ENCODE measurements at places on chromosomes 6 and 20. TPM values are rescaled to one million over a fixed set of nuclear protein-coding genes. Genes with fewer than 3 reads are reported as not detected.

The SESN1 gene
- total RNA-seq, result 25.3 TPM

The OVOL2 gene
- total RNA-seq, result 8.8 TPM

The SIRPB1 gene
- not detected for total RNA-seq

DNA sequence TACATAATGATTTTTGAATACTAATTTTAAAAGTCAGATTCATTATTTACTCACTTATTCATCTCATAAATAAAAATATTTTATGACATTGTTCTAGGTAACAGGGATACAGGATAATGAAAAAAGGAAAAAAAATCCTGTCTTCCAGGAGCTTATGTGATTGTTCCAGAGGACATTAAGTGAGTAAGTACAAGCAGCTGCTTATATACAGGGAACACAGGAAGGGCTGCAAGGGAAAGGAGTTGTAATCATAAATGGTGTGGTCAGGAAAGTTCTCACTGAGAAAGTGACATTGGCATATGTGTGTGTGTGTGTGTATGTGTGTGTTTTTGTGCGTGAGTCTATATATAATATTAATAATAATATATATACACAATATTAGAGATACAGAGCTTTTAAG is 121.8 kb downstream of the HAO1 start:
- H3K27ac ChIP-seq, result no peak overlapping the region
- H3K36me3 ChIP-seq, result no peaks in the 10 kb centered on the region
- DNase-seq, result no peak
- no peaks in the 10 kb centered on the region for H3K27me3 ChIP-seq

DNA sequence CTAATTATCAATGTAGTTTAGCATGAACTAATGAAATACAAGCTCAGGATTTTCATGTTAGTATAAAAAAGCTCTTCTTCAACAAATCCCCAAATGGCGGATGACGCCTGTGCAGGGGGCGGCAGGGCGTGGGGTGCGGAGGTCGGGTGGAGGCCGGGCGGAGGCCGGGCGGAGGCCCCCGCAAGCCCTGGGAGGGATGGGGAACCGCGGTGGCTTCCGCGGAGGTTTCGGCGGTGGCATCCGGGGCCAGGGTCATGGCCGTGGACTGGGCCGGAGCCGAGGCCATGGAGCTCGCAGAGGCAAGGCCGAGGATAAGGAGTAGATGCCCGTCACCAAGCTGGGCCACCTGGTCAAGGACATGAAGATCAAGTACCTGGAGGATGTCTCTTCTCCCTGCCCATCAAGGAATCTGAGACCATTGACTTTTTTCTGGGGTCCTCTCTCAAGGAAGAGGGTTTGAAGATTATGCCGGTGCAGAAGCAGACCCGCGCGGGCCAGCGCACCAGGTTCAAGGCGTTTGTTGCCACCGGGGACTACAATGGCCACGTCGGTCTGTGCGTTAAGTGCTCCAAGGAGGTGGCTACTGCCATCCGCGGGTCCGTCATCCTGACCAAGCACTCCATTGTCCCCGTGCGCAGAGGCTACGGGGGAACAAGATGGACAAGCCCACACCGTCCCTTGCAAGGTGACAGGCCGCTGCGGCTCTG is 10.4 kb upstream of the EIF2S2 start:
- no peaks in the 10 kb centered on the region for H3K36me3 ChIP-seq
- no peak overlapping the region for H3K27ac ChIP-seq
- H3K4me3 ChIP-seq, result no peak overlapping the region

DNA sequence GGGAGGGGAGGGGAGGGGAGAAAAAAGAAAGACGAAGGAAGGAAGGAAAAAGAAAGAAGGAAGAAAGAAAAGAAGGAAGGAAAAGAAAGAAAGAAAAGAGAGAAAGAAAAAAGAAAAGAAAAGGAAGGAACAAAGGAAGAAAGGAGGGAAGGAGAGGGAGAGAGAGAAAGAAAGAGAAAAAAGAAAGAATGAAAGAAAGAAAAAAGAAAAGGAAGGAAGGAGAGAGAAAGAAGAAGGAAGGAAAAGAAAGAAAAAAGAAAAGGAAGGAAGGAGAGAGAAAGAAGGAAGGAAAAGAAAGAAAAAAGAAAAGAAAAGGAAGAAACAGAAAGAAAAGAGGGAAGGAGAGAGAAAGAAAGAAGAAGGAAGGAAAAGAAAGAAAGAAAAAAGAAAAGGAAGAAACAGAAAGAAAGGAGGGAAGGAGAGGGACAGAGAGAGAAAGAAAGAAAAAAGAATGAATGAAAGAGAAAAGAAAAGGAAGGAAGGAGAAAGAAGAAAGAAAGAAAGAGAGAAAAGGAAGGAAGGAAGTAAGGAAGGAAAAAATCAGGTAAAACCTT is 225.3 kb downstream of the TPBG start:
- no peak overlapping the region for H3K27ac ChIP-seq
- peaks cover 19% of the 10 kb centered on the region for H3K4me1 ChIP-seq

DNA sequence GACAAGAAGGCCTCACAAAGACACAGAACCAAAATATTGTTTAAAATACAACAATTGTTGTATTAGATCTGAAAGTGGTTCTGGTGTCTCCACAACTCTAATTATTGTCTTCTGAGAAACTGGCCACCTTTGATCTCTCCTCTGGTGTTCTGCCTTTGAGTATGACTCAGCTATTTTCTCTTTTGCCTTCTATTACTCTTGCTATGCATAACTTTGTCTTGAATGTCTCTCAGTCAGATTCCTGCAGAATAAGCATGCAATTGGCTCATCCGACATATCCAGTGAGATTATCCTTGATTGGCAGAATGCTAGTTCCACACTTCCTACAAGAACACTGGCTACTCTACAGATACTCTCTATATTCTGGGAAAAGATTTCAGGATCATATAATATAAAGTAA is 14.3 kb upstream of the EPM2A start:
- H3K4me3 ChIP-seq, result no peak overlapping the region
- no peak for DNase-seq
- H3K27me3 ChIP-seq, result no peaks in the 10 kb centered on the region
- no peaks in the 10 kb centered on the region for H3K36me3 ChIP-seq
- H3K27ac ChIP-seq, result no peak overlapping the region
- H3K4me1 ChIP-seq, result peaks cover 7% of the 10 kb centered on the region

- H3K27ac ChIP-seq, result no peak overlapping the region
- H3K36me3 ChIP-seq, result no peaks in the 10 kb centered on the region
- H3K4me1 ChIP-seq, result no peaks in the 10 kb centered on the region
- no peak overlapping the region for H3K4me3 ChIP-seq
- no peaks in the 10 kb centered on the region for H3K27me3 ChIP-seq
These were observed 48.6 kb downstream of the KDM1B start for GRCh38 chr6:18203786-18204185.

DNA sequence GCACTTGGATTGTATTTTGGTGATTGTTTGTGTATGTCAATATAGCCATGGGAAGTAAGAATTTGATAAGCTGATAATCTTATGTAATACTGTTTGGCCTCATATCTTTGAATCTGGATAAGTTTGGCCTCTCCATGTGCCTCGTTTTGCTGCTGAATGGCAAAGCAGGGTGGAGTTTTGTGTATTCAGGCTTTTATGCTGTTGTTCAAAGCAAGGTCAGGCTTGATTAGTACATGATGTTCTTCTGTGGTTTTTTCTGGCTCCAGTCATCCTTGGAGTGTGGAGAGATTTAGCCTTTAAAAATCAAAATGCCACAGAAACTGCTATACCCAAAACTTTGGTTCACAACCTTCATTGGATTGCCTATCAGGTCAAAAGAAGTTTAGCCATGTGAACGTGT is 728.9 kb upstream of the GJE1 start:
- H3K4me1 ChIP-seq, result no peaks in the 10 kb centered on the region
- no peaks in the 10 kb centered on the region for H3K27me3 ChIP-seq
- H3K4me3 ChIP-seq, result no peak overlapping the region
- no peak for DNase-seq

GRCh38 chr6:1499777-1500176 is 109.9 kb upstream of the FOXC1 start:
- DNase-seq, result no peak
- peaks cover 2% of the 10 kb centered on the region for H3K27me3 ChIP-seq
- no peaks in the 10 kb centered on the region for H3K36me3 ChIP-seq
- no peaks in the 10 kb centered on the region for H3K4me1 ChIP-seq
- no peak overlapping the region for H3K4me3 ChIP-seq

- H3K27ac ChIP-seq, result no peak overlapping the region
- no peaks in the 10 kb centered on the region for H3K36me3 ChIP-seq
- H3K4me1 ChIP-seq, result no peaks in the 10 kb centered on the region
- H3K27me3 ChIP-seq, result no peaks in the 10 kb centered on the region
These were observed 53.5 kb downstream of the OR2B6 start for GRCh38 chr6:28010526-28010925.

GRCh38 chr20:11807054-11808048 is 110.3 kb upstream of the BTBD3 start:
- H3K27ac ChIP-seq, result no peak overlapping the region
- H3K4me3 ChIP-seq, result no peak overlapping the region
- H3K27me3 ChIP-seq, result no peaks in the 10 kb centered on the region
- peaks cover 8% of the 10 kb centered on the region for H3K4me1 ChIP-seq
